ENCODE measurements at places on chromosomes 4 and X.

GRCh38 chrX:56943264-56943663 lies 52.1 kb downstream of the SPIN3 start:
- no peak for DNase-seq
- no peaks in the 10 kb centered on the region for H3K36me3 ChIP-seq
- no peaks in the 10 kb centered on the region for H3K4me1 ChIP-seq
- no peak overlapping the region for H3K27ac ChIP-seq
- H3K4me3 ChIP-seq, result no peak overlapping the region
- H3K27me3 ChIP-seq, result no peaks in the 10 kb centered on the region

DNA sequence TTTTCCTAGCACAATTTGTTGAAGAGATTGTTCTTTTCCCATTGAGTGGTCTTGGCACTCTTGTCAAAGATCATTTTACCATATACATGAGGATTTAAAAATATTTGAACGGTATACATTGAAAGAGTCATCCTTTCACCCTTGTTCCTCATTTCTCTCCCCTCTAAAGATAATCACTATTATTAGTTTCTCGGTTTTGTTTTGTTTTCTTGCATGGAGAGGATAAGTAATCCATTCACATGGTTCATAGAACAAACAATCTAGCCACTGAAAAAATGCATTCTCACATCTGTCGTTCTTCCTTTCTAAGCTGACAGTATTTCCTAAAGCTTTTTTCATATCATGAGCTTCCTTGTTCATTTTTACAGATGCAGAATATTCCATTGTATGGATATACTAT lies 39.2 kb upstream of the MSMO1 start:
- no peaks in the 10 kb centered on the region for H3K4me1 ChIP-seq
- H3K4me3 ChIP-seq, result no peak overlapping the region
- no peak overlapping the region for H3K27ac ChIP-seq

- no peaks in the 10 kb centered on the region for H3K27me3 ChIP-seq
- no peaks in the 10 kb centered on the region for H3K4me1 ChIP-seq
- no peaks in the 10 kb centered on the region for H3K36me3 ChIP-seq
- H3K4me3 ChIP-seq, result no peak overlapping the region
- H3K27ac ChIP-seq, result no peak overlapping the region
- no peak for DNase-seq
These were observed 238.5 kb upstream of the BOD1L1 start for GRCh38 chr4:13865871-13866669.

- no peaks in the 10 kb centered on the region for H3K4me1 ChIP-seq
- H3K4me3 ChIP-seq, result no peak overlapping the region
- no peak overlapping the region for H3K27ac ChIP-seq
- H3K36me3 ChIP-seq, result no peaks in the 10 kb centered on the region
- no peaks in the 10 kb centered on the region for H3K27me3 ChIP-seq
- no peak for DNase-seq
These were observed 17.2 kb upstream of the COL25A1 start for GRCh38 chr4:109319684-109320083.

GRCh38 chrX:37824491-37825214 lies 22.7 kb downstream of the DYNLT3 start:
- peaks cover 6% of the 10 kb centered on the region for H3K4me1 ChIP-seq
- H3K36me3 ChIP-seq, result no peaks in the 10 kb centered on the region
- no peak for DNase-seq
- H3K27me3 ChIP-seq, result no peaks in the 10 kb centered on the region
- no peak overlapping the region for H3K27ac ChIP-seq
- H3K4me3 ChIP-seq, result no peak overlapping the region

DNA sequence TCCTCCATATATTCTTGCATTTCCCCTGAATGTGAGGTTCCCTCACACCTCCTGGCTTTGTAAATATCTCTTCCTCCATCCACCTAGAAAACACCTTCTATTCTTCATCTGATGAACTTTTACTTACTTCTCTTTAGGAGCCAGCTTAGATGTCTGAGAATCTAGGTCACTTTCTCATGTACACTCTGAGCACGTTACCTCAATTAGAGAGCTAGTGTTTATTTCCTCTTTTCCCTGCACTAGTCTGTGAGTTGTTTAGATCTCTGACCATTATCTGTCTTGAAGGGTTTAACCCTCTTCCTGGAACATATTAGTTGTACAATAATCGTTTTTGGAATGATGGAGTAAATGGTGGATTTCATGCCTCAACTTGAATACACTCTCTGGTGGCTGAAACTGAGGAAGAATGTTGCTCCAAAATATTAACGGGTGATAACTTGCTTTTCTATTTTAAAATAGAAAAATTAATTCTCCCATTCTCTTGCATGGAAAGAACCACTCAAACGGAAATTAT lies 8.5 kb upstream of the NEIL3 start:
- H3K27ac ChIP-seq, result no peak overlapping the region
- no peaks in the 10 kb centered on the region for H3K4me1 ChIP-seq
- H3K4me3 ChIP-seq, result no peak overlapping the region

- H3K27me3 ChIP-seq, result no peaks in the 10 kb centered on the region
- H3K27ac ChIP-seq, result no peak overlapping the region
These were observed 124.1 kb upstream of the SLIT2 start for GRCh38 chr4:20127626-20128025.

- H3K4me3 ChIP-seq, result no peak overlapping the region
- no peaks in the 10 kb centered on the region for H3K36me3 ChIP-seq
- no peaks in the 10 kb centered on the region for H3K27me3 ChIP-seq
- H3K27ac ChIP-seq, result no peak overlapping the region
- H3K4me1 ChIP-seq, result no peaks in the 10 kb centered on the region
These were observed 6.1 kb downstream of the GPR82 start for GRCh38 chrX:41730081-41730480.

DNA sequence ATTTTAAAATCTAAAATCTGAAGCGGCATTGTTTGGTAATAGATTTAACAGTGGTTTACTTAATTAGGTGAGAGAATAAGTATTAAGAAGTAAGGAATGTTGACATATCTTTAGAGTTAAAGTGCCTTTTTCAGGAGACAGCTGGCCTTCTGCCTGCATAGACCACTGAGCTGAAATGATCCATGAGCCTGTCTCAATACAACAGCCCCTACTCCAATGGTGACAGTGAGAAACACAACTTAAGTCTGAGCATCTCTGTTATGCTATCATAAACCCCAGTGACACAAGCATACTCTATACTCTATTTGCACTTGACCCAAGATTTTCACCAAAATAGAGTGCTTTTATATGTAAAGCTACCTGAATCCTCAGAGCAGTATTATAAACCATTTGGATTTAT lies 137.9 kb downstream of the GRIA2 start:
- H3K27ac ChIP-seq, result no peak overlapping the region
- no peaks in the 10 kb centered on the region for H3K27me3 ChIP-seq
- no peak overlapping the region for H3K4me3 ChIP-seq
- DNase-seq, result no peak

Measured in left lung (tissue), 14 donors.